ENCODE measurements at places on chromosomes 6 and 20.

GRCh38 chr6:44923444-44923843 lies 404.7 kb upstream of the RUNX2 start:
- DNase-seq = no peak

DNA sequence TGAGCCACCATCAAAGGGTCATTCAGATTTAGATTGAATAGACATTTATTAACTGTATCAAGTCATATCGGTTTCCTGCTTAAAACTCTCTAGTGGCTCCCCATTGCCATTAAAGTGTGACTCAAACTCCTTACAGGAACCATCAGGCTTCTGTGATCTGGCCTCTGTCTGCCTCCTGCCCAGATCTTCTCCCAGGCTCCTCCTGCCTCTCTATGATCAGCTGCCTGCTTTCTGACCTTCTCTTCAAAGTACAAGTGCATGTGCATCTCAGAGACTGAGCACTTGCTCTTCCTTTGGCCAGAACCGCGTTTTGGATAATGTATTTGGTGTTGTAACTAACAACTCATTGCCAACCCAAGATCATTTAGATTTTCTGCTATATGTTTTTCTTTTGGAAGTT lies 52.7 kb downstream of the IL20RA start:
- no peak for DNase-seq

DNA sequence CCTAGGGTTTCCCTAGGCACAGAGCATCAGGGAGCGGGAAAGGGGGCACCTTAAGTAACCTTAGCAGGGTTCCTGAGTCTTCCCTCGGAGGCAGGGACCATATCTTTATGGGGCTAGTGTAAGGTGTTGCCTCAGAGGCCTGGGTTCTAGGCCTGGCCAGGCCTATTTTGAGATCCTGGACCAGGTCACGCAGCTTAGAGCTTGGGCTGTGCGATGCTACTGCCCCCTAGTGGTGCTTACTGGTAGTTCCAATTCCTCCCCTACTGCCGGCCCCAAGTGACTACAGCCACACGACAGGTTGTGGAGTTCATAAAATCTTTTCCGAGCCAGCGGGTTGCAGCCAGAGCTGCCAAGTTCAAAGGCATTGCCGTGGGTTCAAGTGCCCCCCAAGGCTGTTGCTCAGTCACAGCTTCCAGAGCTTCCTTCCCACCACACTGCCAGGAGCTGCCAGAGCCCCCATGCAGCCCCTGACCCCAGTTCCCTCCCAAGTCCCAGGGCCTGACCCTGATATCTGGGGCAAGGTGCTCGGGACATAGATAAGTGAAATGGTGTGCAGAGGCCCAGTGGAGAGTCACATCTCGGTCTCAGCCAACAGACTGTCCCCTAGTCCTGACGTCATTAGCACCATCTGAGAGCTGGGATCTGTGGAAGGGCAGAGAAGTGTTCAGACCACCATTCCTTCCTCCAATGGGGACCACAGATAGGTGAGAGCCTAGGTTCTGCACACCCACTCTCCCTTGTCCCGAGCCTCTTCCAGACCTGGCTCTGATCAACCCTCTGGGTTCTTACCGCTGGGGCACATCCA lies 3.3 kb downstream of the LRRC73 start:
- DNase-seq = peak; percentile 68

DNA sequence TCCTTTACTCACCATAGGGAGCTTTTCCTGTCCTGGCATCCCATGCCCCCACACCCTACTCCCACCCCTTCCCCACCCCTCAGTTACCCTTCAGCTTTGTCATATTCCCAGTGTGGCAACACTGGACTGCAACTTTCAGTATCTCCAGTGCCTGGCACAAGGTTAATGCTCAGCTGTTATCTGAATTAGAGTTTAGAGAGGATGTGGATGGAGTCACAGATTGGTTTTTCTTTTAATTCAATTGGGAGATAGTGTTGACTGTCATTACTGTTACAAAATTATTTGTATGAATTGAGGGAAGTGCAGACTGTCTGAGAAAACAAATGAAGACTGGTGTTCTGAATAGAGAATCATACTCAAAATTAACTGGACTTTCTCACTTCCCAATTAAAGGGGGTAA lies 89.9 kb downstream of the TULP4 start:
- DNase-seq = no peak

GRCh38 chr6:11198663-11199603 lies 33.5 kb downstream of the NEDD9 start:
- no peak for DNase-seq

- DNase-seq = no peak
These were observed 27.1 kb upstream of the BACH2 start for GRCh38 chr6:90323706-90324105.

GRCh38 chr6:166541876-166542579 lies 44.5 kb downstream of the RAMACL start:
- DNase-seq = no peak

GRCh38 chr20:63160641-63161175 lies 55.2 kb downstream of the YTHDF1 start:
- DNase-seq = no peak

- DNase-seq = no peak
These were observed 706 bp downstream of the TFAP2D start for GRCh38 chr6:50713977-50714486.

DNA sequence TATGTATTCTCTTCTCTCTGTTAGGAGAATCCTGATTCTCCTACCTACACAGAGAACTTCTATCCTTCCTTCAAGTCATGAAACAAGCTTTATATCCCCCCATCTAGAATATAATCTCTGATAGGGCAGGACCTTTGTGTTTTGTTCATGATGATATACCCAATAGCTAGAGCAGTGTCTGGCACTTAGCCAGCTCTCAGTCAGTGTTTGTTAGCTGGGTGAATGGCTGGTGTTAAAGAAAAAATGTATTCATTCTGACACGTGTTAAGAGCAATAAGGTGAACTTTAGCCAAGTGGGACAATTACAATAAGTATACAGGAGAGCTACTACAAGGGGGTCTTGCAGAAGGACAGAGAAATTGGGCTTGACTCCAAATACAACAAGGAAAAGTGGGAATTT lies 34.3 kb upstream of the TNFRSF21 start:
- DNase-seq = no peak

GRCh38 chr20:57525328-57526086 lies 567 bp upstream of the CTCFL start:
- no peak for DNase-seq

DNA sequence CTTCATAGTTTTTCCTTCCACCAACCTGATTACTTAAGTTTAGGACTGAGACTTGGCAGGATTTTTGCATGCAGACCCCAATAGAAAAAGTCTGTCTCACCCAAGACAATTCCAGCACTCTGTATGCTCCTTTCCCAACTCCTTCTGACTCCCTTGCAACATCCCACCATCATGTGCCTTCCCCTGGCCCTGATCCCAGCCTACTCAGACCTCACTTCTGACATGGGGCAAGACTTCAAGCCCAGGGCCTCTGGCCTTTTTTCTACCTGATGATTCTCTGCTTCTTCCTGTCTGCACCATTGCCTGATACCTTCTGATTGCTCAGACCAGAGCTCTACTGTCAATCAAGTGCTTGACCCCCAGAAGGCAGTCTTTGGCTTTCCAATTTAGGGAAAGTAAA lies 96.6 kb downstream of the HAO1 start:
- DNase-seq = no peak

DNA sequence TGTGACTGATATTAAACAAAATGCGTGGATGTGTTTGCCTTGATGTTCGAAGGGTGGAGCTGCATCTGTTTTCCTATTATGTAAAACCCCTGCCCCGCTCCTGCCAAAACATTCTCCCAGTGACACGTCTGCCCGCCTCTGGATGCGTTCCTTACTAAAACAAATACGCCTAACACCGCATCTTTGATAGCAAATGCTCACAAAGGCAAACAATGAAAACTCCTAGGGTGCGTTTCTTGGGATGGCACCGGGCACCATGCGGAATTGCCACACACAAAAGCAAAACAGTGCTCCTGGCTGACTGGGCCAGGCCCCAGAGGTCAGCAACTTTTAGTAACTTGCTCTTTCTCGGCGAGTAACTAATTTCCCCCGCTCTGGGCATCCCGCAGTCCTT lies 9.0 kb upstream of the FOXC1 start:
- no peak for DNase-seq

DNA sequence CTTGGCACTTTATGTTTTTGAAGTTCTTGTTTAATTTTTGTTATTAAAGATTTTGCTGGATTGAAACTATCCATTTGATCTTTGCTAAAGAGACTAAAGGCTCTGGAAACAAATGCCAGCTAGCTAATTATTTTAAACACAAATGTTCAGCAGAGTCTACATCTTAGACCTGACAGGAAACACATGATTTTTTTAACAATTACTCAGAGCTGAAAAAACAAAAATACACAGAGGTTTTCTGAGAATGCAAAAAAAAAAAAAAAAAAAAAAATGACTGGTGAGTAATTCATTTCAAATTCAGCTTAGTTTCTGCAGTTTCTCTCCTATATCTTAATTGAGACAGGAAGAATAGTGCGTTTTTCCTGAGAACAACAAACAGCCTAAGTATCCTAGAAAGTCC lies 448.0 kb downstream of the TENT5A start:
- DNase-seq = no peak

DNA sequence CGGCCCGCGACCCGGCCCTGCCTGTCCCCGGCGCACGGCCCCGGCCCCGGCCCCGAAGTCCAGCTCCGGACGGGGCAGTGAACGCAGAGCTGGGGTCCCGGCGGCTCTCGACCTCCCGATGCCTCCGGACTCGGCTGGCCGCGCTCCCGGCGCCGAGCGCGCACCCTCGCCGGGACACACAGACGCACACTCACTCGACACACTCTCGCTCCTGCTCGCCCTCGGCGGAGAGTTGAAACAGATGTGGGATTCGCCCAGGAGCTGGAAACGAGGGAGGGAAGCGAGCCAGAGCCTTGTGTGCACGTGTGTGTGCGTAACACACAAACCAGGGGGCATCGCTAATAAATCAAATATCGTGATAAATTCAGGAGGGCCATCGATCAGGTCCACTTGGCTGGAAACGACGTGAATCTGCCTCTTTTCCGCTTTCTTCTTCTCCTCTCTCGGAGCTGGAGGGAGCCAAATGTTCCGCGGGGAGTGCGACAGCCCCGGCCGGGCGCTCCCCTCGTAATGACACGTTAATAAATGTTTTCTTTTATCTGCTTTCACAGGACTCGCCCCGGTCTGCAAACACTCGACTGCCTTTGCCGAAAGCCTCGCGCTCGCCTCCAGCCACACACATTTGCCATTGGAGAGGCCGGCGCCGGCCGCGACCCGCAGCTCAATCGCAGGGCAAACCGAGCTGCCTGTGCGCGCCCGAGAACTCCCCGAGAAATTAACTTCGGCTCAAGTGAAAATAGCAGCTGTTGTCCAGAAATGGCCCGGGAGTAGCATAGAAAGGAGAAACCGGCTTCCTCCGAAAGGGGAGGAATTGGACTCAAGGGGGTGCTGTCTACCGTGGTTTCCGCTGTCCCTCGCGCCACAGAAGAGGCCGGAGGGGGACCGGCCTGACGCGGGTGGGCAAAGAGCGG lies 828 bp upstream of the SULF2 start:
- peak; percentile 57 for DNase-seq

- DNase-seq = no peak
These were observed 243.2 kb upstream of the TENT5A start for GRCh38 chr6:81995548-81996289.

DNA sequence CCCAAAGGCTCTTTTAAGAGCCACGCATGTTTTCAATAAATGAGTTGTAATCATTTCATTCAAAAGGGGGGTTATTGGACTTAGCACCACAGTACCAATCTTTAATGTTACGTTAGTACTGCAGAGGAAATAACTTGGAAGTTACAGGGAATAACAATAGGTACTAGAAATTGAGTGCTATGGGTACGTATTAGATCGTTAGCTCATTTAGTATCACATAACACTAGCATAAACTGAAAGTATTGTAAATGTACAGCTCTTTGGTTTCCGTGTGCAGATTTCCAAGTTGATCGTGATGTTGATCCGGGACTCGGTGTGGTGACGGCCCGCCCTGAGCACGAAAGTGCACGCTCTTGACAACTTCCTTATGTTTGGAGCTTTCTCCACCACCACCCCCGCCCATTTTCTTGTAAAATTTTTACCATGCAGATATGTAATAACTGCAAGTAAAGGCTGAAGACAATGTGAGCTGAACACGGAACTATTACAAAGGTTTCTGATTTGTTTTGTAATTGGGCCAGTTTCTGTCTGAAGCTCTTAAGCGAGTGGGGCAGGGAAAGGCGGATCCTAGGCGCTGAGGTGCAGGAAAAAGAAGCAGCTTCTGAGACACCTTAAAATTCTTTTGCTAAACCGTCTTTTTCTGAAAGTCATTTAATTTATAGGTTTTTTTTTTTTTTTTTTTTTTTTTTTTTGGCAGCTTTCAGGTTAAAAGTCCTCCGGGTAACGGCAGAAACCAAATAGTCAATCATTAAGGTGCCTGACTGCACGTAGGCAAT lies 71.5 kb downstream of the HFE start:
- no peak for DNase-seq

GRCh38 chr6:92810913-92811312 lies 608.4 kb downstream of the EPHA7 start:
- peak; percentile 34 for DNase-seq

GRCh38 chr20:53699906-53700305 lies 106.3 kb upstream of the ZNF217 start:
- DNase-seq = no peak

DNA sequence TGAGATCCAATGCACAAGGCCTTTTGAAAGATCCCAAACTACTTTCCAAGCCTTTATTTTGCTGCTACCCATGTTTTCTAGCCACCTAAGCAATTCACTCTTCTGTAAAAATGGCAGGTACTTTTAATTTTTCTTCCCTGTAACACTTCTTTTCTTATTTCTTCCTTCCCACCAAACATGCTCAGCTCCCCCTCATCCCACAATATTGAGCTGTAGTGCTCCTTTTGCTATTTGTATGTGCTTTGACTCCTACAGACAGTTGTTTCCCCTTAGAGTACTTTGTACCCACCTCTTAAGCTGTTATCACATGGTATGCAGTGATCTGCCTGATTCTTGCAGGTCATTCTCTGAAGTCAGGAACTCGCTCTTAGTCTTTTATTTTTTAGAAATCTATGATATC lies 49.3 kb downstream of the QKI start:
- no peak for DNase-seq

DNA sequence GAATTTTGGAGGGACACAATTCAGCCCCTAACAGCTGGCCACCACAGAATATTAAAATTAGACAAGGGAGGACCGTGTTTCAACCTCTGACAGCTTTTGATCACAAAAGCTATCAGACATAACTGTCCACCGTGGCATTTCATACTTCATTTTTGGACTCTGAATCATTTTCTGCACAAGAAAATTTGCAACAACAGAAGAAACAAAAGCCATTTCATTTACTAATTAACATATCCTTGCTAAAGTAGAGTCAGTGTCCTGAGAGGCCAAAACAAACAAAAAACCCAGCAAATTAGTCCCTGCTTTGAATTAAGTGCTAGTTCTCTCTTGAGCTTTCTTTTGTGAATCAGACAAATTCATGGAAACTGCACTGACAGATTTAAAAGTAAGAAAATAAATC lies 17.6 kb upstream of the COL12A1 start:
- DNase-seq = no peak

DNA sequence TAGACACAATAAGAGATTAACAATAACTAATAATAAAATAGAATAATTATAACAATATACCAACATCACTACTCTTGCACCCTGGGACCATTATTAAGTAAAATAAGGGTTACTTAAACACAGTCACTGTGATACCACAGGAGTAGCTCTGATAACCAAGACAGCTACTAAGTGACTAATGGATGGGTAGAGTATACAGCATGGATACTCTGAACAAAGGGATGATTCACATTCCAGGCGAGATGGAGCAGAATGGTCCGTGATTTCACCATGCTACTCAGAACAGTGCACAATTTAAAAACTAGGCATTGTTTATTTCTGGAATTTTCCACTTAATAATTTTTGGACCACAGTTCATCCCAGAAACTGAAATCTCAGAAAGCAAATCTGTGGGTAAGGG lies 80.0 kb upstream of the FUT9 start:
- no peak for DNase-seq

GRCh38 chr20:25360631-25361286 lies 29.9 kb downstream of the ABHD12 start:
- no peak for DNase-seq

All from progenitor cell of endocrine pancreas (in vitro differentiated cells).